ENCODE measurements at places on chromosomes 13 and 19.

DNA sequence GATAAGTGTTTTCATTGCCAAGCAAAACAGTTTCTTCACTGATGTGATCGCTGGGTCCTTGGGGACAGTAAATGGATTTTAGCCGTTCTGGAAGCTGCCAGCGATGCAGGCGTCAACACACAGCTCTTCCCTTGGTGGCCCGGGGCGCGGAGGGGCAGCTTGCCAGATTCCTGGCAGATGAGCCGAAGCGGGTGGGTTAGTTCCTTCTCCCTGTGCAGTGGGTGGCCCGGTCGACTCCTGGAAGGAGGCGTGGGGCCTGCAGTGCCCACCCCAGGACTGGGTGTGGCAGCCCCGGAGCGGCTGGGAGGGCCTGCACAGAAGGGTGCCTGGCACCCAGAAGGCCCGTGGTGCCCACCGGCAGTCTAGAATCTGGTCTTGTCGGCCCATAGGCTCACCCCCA is 69.0 kb downstream of the KDM4B start:
- peak; percentile 97 for DNase-seq

DNA sequence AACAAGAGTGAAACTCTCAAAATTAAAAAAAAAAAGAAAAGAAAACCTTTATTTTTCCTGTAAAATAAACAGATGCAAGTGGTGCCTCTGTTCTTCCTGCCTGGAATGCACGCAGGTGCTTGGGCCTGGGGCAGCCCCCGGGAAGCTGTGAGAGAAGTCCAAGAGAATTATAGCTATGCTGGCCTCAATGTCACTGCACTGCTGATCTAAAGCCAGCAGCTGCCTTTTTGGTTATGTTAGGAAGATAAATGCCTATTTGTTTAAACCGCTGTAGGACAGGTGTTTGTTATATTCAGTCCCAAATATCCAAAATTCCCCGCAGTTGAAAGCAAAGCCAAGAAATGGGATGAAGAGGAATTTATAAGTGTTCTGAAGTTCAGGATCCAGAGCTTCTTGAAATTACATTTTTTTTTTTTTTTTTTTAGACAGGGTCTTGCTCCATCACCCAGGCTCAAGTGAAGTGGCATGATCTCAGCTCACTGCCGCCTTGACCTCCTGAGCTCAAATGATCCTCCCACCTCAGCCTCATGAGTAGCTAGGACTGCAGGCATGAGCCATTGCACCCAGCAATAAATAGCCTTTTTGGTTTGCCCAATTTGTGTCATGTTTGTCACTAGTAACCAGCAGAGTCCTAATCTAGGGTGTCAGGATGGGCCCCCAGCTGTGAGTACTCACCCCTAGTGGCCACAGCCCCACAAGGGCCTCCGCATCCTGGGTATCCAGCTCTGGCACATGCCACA is 2.2 kb downstream of the RINL start:
- DNase-seq: no peak

DNA sequence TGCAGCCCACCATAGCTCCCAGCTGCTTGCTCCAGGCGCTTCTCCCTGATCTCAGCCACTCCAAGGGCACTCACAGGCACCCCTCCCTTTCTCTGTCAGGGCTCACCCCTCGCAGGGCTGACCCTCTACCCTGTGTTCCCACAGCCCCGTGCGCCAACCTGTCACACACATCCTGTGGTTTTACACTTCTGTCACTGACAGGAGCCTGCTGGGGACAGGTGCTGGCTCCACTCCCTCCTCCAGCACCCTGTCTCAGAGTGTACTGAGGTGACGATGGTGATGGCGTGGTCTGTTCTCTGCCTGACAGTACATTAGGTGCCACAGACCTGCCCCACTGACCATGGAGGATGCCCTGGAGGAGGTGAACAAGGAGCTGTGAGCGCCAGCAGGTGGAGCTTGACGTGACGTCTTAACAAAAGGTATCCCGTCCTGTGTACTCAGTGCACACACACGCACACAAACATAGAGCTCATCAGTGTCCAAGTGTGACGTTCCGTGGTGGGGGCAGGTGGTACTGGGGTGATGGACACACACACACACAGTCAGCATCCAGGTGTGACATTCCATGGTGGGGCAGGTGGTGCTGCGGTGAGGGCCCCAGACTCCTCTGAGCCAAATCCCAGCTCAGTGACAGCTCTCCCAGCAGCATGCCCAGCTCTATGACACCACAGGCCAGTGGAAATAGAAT is 20.9 kb downstream of the C19orf44 start:
- no peak for DNase-seq

DNA sequence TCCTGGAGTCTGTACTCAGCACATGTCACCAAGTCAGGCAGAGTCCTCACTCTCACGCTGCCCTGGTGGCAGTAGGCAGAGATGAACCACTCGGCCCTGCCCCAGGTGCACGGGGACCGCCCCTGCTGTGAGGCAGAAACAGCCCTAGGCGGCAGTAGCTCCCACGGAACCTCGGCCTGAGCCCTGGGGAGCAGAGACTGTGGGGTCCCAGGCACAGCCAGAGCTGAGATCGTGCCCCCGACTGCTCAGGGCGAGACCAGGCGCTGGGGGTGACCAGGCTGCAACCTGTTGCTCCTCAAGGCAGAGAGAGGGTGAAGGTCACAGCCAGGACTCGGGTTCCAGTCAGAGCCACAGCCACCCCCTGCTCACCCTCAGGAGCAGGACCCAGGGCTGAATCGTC is 34.9 kb downstream of the AP1M1 start:
- no peak for DNase-seq

- DNase-seq: no peak
Measured at GRCh38 chr13:83825676-83826075, 56.6 kb downstream of the SLITRK1 start.

DNA sequence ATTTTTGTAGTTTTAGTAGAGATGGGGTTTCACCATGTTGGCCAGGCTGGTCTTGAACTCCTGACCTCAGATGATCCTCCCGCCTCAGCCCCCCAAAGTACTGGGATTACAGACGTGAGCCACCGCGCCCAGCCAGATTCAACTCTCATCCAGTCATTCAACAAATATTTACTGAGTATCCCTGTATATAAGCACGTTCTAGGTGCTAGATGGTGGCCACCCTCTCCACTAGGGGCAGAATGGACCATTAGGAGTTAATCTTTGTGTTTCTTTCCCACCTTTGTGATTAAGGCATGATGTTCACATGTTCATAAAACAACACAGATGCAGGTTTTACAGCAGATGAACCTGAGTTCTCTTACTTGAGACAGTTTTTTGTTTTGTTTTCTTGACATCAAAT is 7.3 kb downstream of the SHKBP1 start:
- no peak for DNase-seq

GRCh38 chr13:40101708-40102359 is 446.4 kb downstream of the COG6 start:
- no peak for DNase-seq
